H54 (cell line): ENCODE measurements at places on chromosomes 11 and 22.

- DNase-seq: no peak
Measured at GRCh38 chr11:2989006-2989405, 3.1 kb downstream of the NAP1L4 start.

- peak; percentile 63 for DNase-seq
Measured at GRCh38 chr11:61860054-61860903, 31.1 kb downstream of the FADS3 start.

DNA sequence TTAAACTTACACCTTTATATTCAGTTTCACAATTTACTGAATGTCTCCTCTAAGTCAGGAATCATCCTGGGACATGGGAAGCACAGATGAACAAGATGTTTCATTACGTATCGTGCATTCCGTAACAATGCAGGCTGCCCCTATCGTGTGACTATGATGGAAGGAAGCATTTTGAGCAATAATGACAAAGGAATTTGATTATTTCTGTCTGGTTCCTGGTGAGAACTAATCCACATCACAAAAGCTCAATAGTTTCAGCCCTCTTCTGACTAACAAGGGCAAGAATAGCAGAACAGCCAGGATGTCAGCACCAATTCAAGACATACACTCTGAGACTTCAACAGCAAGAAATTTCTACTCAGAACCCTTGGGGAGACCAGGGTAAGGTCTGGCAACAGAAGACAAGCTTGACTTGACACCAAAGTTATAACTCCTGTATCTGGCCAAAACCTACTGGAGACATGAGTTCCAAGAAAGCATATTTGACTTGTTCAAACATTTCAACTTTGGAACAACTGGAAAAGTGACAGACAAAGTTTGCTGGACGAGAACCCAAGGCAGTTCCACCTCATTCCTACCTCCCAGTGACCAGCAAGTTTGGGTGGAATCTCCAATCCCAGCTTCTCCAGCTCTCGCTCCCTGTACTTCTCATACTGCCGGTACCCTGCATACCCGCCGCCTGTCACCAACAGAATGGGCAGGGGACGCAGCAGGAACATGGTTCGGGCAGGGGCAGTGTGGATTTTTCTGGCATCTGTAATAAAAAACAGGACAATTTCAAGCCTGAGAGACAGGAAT is 14.3 kb downstream of the PISD start:
- no peak for DNase-seq

DNA sequence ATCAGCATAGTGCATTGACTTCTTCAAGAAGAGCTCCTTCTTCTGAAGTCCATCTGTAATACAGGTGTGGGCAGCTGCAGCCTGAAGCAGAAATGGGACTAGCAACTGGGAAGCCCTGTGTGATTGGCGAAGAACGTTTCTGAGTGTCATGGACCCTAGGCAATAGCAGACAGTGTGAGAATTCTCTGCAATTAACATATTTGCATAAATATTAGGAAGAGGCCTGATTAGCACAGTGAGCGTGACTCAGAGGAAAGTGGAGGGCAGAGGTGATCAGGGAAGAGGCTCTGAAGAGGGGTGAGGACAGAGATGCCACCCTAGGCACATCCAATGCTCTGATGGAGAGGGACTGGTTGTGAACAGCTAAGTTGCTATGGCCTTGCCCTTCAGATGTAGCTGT is 171.2 kb upstream of the ZBED5 start:
- DNase-seq: no peak

DNA sequence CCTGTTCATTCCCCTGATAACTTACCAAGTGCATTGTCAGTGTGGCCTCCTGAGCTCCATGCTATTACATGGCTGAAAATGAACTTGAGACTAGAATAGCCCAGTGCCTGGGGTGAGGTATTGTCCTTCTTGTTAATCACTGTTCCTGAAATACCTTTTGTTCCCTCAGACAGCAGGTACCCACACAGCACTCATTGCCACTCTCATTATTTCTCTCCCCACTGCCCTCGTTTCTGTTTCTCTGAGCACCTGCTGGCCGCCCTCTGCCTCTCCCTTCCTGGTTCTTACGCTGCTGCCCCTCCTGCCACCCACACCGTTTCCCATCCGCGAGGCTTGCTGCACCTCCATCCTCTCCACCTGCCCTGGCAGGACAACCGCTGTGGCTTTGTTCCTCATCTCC is 36.9 kb upstream of the RAB1B start:
- no peak for DNase-seq

GRCh38 chr11:43034341-43034740 is 277.5 kb upstream of the API5 start:
- DNase-seq: no peak

DNA sequence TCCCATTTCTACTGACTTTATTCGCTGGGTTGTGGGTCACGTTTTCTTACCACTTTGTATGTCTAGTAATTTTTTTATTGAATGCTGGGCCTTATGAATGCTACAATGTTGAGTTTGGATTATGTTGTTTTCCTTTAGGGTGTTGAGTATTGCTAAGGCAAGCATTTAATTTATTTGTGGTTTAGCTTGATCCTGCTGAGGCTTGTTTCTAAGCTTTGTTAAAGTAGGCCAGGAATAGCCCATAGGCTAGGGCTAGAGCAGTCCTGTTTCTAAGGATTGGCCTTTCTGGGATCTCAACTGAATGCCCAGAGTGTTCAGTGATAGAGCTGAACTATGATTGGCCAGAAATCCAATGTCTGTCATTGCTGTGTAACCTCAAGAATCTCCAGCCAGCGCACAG is 56.1 kb upstream of the LDLRAD3 start:
- DNase-seq: no peak

DNA sequence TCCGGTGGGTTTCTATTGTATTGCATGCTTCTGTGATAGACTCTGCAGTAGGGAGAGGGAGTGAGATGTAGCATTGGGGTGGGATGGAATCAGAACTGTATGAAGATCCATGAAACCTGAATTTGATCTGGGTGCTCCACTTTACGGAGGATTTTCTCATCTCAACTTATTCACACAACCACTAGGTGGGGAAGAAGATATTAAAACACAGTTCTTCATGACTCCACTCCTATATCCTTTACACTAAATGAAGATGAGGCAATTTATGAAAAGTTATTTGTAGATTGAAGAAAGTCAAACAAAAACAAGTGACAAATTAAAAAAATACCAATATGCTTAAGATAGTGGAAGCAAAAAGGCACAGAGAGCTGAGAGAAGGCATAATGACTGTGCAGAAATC is 92.6 kb upstream of the PDGFD start:
- no peak for DNase-seq

GRCh38 chr11:102408339-102408738 is 44.2 kb downstream of the TMEM123 start:
- DNase-seq: no peak

GRCh38 chr11:119356349-119357031 is 10.0 kb upstream of the MFRP start:
- peak; percentile 89 for DNase-seq

DNA sequence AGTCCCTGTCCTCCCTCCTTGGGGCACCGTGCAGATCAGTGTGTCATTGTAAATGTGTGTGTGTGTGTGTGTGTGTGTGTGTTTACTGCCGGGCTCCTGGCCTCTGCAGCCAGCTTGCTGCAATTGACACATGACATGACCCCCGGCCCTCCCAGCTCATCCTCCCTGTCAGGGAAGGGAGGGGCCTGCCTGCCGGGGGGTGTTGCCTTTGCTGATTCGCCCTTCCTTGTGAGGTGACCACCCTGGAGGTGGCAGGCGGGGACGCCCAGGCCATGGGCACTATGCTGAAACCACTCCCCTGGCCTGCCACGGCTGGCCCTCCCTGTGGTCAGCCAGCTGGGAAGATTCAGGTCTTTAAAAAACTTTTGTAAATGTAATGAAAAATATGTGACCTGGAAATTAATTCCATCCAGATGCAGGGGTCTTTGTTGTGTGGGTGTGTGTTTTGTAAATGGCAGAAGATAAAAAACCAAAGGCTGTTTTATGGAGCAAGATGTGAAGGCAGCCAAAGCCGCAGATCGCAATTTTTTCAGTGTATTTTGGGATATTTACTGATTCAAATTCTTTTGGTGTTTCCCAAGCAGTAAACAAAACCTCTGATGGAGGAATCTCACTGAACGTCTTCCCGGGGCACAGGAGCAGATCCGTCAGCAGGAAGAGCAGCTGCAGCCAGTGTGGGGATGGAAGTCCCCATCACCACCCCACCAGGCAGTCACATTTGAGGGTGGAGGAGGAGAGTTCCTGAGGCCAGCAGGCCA is 23.2 kb downstream of the SHISAL1 start:
- DNase-seq: no peak

- no peak for DNase-seq
Measured at GRCh38 chr22:30864441-30865420, 103.8 kb downstream of the MORC2 start.

DNA sequence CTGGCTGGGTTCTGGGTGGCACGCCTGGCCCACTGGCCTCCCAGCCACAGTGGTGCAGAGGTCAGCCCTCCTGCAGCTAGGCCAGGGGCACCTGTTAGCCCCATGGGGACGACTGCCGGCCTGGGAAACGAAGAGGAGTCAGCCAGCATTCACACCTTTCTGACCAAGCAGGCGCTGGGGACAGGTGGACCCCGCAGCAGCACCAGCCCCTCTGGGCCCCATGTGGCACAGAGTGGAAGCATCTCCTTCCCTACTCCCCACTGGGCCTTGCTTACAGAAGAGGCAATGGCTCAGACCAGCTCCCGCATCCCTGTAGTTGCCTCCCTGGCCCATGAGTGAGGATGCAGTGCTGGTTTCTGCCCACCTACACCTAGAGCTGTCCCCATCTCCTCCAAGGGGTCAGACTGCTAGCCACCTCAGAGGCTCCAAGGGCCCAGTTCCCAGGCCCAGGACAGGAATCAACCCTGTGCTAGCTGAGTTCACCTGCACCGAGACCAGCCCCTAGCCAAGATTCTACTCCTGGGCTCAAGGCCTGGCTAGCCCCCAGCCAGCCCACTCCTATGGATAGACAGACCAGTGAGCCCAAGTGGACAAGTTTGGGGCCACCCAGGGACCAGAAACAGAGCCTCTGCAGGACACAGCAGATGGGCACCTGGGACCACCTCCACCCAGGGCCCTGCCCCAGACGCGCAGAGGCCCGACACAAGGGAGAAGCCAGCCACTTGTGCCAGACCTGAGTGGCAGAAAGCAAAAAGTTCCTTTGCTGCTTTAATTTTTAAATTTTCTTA is 27.7 kb upstream of the TXNRD2 start:
- DNase-seq: no peak
